ENCODE measurements at places on chromosomes 12 and 14.
A peak's percentile ranks its signal among the peaks of the same experiment; 100 is the strongest.

DNA sequence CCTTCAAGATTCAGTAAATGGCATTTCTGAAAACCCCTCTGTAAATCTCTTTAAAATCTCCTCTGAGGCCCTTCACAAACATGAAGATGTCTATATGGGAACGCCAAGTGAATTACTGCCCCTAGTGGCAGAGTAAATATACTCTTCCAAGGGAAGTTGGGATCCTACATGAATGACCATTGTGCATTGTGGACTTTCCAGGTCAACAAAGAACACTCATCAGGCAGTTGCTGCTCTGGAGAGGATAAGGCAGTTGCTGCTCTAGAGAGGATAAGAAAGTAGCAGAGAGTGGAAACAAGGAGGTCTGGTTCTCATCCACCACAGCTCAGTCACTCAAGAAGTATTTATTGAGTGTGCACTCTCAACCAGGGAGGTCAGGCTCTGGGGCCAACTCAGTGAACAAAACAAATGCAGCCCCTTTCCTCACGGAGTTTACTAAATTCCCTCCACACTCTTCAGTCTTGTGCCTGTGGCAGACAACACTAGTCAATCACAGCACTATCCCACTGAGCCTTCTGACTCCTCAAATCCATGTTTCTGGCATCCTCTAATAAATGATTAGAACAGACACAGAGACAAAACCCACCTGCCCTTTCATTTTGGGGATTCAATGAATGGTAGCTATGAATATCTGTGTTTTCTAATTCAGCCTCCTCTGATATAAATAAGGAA lies 52.9 kb downstream of the SVOP start:
- DNase-seq: no peak

DNA sequence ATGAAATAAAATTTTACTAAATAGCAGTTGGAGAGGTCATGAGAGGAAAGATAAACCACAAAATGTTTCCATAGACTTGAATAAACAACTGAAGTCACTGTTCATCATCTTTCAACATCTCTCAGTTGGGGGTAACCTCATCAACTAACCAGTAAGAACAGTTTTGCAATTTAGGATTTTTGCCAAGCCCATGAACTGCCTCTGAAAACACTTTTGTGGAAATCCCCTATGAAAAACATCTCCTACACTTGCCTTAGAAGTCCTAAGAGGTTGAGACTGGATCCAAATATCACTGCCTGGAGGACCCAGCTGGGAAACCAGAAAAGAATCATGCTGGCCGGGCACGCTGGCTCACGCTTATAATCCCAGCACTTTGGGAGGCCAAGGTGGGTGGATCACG lies 273.1 kb downstream of the C12orf50 start:
- DNase-seq: no peak

GRCh38 chr12:6057700-6058099 lies 66.8 kb downstream of the VWF start:
- no peak for DNase-seq

DNA sequence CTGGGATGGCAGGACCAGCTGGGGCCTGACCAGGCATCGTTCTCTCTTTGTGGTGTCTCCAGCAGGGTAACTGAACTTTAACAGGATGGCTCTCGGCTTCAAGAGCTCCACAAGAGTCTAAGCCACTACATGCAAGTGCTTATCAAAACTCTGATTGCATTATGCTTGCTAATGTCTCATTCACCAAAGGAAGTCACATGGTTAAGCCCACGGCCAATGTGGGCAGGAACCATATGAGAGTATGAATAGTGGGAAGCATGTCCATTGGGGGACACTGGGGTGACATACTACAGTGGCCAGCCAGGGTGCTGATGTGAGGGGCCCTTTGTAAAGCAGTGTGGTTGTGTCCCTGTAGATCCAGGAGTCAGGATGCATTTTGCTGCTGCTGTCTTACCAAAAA lies 35.0 kb upstream of the KCNA5 start:
- DNase-seq: no peak

GRCh38 chr14:104086661-104087461 lies 1.4 kb downstream of the ASPG start:
- no peak for DNase-seq

- no peak for DNase-seq
Measured at GRCh38 chr12:67223225-67223624, 45.9 kb upstream of the CAND1 start.

GRCh38 chr12:131942671-131943070 lies 7.1 kb upstream of the EP400 start:
- no peak for DNase-seq

DNA sequence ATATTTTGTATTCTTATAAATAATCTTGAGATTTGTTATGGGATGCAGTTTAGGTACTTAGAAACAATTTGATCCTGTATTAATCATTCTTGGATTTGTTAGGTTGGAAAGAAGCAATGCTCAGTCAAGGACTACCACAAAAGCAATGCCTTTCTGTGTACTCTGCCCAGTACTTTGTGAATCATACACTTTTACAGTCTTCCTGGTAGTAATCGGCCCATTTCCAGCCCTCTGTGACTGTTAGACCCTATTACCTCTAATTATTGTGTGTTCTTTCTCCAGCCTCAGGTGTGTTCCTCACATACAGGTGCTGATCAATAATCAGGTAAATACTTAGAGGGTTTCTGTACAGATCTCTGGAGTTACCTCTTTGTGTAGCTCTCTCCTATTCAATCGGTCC lies 609.0 kb downstream of the KCNH5 start:
- DNase-seq: no peak

DNA sequence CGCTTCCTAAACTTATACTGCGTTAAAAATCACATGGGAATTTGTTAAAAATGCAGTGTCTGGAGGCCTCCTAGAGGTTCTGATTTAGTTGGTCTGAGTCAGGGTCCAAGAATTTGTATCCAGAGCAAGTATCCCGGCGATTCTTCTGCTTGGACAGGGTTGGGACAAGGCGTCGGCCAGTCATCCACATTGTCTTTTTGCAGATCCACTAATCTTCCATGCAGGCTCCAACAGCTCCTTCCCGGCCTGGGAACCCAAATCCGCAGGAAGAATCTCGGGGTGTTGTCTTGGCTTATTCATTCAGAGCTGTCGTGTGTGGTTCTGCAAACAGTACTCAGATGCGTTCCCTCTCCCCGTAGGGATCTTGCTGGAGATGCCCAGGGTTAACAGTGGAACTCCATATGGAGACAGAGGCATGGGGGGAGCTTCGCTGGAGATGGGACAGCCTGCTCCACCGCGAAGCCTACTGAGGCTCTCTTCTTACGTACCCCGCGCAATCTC lies 25.3 kb downstream of the GPRC5D start:
- DNase-seq: no peak

DNA sequence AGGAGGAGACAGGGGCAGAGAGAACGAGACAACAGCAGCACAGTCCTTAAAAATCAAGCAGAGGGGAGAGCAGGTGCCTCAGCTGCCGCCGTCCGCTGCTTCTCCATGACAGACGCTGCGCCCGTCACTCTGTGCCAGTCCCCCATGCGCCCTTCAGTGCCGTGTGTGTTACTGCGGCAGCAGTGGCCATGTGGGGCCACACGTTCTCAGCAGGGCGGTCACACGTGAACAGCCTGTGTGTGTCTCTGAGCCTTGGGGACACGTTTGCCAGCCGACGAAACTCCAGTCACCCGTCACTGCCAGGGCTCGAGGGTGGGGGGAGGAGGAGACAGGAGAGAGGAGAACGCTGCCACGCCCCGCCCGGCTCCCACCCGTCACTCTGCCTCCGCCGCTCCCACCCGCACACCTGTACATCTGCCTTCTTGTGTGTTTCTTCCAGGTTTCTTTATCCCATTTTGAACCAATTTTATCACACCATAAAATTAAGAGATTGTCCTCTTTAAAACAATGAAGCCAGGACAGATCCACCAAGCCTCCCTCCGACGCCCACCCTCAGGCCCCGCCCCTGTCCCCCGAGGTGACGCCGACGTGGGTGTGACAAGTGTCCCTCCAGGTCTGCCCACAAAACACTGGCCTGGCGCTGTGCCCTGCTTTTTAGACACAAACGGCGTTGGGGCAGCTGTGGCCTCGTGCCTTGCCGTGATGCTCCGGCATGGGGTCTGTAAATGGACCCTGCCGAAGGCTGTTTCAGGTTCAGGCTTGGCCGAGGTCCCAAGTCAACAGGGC lies 58.2 kb downstream of the GALNT9 start:
- no peak for DNase-seq

GRCh38 chr12:74732164-74732784 lies 194.6 kb downstream of the ATXN7L3B start:
- DNase-seq: no peak

GRCh38 chr14:55848964-55849363 lies 269.0 kb downstream of the KTN1 start:
- no peak for DNase-seq

GRCh38 chr12:28088566-28089272 lies 101.5 kb upstream of the CCDC91 start:
- DNase-seq: no peak

- no peak for DNase-seq
Measured at GRCh38 chr12:18782827-18783226, 44.9 kb downstream of the CAPZA3 start.

DNA sequence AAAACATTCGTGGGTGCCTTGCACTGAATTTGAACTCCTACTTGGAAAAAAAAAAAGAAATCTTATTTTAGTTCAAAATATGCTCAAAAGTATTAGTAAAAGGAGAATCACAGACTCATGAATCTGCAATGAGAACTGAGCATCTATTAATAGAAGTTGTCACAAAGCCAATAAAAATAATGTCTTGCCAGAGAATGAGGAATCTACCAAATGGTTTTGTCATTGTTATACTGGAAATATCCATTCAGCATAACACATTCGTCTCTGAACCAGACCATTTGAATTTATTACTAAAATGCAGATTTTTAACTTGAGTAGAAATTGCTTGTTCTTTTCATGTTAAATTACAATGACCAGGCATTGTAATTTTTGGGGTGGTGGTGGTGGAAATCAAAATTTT lies 11.6 kb upstream of the PTPRB start:
- DNase-seq: no peak

GRCh38 chr12:100721169-100721568 lies 73.4 kb upstream of the ANO4 start:
- DNase-seq: no peak

GRCh38 chr14:94173885-94174603 lies at the start of gene PPP4R4:
Gene PPP4R4, plus strand, starts transcription at chr14:94174322. Its CDS starts 144 bp downstream, at chr14:94174466.
- peak; percentile 90 for DNase-seq

DNA sequence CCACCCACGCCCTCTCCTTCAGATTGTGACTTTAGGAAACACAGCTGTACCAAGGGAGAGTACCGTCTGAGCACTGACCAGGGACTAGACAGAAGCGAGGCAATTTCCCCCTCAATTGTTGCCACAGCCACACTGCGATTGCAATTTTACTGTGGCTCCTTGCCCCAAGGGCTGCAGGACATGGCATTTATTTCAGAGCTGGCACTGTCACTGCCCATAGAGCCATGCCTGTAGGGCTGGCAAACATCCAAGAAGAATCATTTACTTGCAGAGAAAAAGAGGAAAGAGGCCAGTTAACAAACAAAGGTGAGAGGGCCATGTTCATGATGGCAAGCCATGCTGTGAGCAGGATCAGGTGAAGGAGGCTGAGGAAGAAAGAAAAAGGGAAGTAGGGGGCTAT lies 129.6 kb downstream of the EMP1 start:
- DNase-seq: no peak
